Sciatic nerve (tissue), 2 donors: ENCODE measurements at places on chromosomes 16 and 17.

DNA sequence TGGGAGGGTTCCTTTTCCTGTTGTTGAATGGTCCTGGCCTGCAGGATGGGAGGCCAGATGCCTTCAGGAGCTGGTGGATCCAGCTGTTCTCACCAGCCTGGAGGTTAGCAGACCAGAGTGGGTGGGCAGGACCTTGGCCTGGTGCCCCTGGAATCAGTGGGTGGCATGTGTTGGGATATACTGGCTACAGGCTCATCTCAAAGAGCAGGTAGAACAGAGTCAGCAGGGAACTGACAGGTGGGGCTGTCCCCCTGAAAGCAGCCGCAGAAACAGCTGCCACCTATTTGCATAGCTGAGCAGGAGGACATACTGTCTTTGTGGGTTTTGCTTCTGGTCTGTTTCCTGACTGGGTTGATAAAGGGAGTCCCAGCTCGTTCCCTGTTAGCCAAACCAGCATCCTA is 144.1 kb downstream of the RAB11FIP4 start:
- no peak for DNase-seq

DNA sequence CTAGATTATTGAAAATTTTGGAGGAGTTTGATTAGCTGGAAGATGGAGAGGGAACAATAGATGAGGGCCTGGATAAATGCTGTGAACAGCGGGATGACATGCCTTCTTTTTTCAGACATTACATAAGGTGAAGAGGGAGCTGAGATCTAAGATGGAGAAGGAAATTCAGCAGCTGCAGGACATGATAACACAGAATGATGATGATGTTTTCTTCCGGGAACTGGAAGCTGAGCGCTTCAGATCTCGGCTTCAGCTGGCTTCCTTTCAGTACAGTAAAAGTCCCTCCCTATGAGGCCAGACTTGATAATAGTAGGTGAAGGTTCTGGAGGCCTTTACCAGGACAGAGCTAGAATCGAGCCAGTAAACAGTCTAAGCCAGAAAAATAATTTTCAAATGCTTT is 30.7 kb downstream of the CEP95 start:
- DNase-seq = no peak

DNA sequence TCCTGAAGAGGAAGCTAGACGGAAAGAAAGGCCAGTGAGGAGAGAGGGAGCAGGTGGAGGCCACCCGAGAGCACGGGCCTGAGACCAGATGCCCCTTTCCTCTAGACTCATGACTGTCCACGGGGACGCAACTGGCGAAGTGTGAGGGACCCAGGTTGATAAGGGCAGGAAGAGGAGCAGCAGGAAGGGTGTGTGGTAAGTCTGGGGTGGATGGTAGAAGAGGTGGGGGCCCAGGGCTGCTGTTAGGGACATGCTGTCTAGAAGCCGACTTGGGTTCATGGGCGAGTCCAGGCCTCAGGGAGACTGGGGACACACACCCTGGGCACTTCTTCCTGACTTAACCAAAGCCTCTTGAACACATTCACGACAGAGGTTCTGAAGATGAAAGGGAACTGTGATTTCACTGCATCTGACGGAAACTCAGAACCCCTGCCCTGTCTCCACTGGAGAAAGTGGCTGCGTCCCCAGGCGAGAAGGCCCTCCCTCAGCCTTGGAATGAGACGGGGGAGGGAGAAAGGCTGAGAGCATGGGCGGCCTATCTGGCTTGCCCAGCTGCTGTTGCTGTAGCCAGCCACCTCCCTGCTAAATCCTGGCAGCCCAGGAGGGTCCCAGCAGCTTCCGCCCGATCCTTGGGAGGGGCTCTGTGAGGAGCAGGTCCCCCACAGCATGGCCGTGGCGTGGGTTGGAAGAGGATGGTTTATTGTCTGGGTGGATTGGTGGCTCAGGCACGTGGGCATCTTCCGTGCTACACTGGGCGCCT is 6.0 kb downstream of the HIC1 start:
- DNase-seq = no peak

DNA sequence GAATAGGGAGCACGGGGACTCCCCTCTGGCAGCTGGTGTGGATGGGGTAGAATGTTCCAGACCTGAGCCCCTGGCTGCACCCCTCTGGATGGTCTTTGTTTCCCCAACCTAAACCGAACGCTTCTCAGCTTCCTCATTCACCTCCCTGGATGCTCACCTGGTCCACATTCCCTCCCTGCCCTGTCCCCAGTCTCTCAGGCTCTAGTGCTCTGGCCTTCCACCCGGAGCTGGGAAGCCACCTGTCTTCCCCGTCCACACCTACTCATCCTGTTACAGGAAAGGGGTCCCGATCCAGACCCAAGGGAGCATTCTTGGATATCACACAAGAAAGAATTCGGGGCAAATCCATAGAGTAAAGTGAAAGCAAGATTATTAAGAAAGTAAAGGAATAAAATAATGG is 73.5 kb downstream of the CYLD start:
- DNase-seq = no peak

GRCh38 chr16:66335704-66336329 is 30.7 kb upstream of the CDH5 start:
- DNase-seq = peak; percentile 80

DNA sequence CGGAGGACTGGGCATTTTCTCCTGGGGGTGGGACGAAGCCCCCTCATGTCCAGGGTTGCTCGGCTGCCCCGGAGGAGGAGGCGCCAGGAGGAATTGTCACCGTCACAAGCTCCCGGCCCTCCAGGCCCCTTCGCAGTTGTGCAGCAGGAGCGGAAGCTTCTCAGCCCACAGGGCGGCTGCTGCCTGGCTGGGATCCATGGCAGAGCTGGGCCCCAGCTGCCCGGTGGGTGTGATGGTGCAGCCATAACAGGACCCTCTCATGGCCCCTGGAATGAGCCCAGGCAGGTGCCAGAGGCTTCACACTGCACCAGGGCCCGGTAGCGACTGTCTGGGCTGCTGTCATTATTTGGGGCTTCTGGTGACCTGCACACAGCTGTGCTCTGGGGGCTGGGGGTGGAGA is 54.9 kb upstream of the GNG13 start:
- DNase-seq = no peak

- no peak for DNase-seq
Measured at GRCh38 chr16:88711750-88712340, 5.5 kb downstream of the CTU2 start.

DNA sequence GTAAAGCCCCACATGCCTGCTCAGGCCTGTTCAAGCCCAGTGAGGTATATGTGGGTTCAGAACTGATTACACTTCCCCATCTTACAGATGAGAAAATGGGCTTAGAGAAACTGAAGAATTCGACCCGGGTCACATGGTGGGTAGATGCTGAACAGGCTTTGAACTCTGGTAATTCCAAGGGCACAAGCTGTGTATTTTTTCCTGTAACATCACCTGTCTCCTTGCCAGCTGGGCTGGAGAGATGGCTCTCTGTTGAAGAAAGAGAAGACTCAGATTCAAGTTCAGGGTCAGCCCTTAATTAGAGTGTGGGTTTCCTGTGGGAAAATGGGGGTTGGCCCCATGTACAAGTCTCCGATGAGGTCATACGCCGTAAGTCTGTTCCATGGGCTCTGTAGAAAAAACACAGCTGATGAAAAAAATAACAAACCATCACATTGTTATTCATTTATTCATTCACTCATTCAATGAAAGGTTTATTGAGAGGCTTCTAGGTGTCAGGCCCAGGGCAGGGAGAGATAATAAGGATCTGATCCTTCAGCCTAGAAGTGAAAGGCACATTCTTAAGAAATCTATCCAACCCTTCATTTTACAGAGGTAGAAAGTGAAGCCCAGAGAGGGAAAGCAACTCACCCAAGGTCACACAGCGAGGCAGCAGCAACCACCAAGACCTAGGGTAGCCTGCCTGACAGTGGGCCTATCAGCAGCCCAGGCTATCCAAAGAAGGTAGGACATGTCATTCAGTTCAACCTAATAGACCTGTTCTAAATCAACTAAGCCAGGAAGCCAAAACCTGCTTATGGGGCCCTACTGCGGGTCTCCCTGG is 482.8 kb downstream of the SOX9 start:
- DNase-seq = no peak

DNA sequence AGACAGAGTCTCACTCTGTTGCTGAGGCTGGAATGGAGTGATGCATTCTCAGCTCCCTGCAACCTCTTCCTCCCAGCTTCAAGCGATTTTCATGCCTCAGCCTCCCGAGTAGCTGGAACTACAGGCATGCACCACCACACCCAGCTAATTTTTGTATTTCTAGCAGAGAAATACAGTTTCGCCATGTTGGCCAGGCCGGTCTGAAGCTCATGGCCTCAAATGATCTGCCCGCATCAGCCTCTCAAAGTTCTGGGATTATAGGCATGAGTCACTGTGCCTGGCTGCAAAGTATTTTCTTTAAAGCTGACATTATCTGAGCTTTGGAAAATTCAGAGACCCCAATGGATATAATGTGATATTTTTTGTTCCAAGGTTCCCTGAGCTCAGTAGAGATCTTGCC is 31.1 kb upstream of the SLC6A2 start:
- DNase-seq = no peak

GRCh38 chr17:29021226-29021625 is 15.4 kb upstream of the SEZ6 start:
- DNase-seq = no peak

- no peak for DNase-seq
Measured at GRCh38 chr16:83933885-83934683, 19.0 kb upstream of the OSGIN1 start.

- DNase-seq = no peak
Measured at GRCh38 chr17:2085648-2085949, 30.7 kb downstream of the HIC1 start.

DNA sequence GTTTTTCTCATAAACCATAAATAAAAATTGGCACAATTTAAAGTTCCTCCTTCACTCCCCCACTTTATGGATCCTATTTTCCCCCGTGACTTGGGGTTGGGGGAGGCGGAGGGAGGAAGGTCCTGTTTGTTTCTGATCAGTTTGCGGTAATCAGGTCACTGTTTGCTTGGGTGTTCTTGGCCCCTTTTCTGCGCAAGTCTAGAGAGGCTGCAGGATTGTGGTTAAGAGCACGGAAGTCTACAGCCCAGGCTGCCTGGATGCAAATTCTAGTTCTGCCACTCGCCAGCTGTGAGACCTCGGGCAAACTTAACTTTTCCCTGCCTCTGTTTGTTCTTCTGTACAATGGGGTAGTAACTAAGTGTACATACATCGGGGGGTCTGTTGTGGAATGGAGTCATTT is 12.1 kb downstream of the ATP2C2 start:
- DNase-seq = no peak

- DNase-seq = no peak
Measured at GRCh38 chr17:55086635-55087058, 118.1 kb downstream of the STXBP4 start.

GRCh38 chr17:48241131-48241591 is 133.6 kb downstream of the SNX11 start:
- DNase-seq = no peak

DNA sequence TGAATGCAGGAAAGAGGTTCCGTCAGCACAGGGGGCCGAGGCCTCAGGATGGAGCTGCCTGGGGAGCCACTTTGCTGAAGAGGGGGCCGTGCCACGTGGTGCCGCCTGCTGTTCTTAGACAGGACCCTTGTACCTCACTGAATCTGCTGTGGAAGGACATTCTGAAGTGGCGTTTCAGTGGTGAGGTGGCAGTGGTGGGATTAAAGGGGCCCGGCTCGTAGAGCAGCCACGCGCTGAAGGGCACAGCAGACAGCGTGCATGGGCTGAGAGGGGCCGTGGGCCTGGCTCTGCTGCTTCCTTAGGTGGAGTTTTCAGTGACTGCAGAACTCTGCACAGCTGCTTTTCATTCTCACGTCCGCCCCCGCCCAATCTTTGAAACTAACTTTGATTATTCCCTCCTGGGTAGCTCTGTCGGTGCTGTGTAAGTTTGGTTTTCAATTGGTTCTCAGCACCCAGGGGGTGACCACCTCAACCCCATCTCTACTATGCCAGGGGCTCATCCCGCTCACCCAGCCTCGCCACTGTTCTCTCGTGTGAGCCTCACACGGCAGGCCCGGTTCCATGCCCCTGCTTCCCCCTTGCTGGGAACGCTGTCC is 70.3 kb downstream of the SEC14L1 start:
- DNase-seq = peak; percentile 48

DNA sequence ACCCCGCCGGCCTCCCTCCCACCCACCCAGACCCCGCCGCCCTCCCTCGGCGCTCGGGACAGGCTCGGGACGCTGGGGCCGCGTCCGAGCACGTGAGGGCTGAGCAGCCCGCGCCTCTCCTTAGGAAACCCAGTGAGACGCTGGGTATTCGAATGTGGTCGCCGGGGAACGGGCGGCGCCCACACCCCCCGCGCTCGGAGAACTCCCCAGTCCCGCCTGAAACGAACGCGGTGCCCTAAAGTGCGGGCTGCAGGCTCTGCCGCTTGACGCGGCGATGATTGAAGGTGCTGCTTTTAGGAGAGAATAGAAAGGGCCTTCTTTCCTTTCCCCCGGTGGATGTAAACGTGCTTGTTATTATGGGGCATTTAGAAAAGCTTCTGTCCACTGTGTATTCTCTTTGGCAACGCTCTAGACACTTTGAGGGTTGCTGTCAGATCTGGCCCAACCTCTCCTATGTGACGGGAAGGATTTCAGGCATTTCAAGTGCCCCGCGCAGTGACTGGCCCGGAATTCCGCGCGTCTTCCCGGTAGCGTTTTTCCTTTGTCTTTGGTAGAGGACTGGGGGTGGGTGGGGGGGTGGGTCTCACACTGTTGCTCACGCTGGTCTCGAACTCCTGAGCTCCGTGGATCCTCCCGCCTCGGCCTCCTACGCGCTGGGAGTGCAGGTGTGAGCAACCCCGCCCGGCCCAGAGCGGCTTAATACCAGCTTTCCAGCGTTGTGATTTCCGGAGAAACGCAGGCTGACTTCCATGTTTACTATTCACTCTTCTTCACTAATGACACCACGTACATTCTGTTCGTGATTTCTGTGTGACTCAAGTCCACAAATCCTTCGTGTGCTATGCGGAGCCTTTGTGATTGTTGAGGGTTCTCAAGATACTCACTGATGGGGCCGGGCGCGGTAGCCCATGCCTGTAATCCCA is 21.8 kb upstream of the FOXK2 start:
- no peak for DNase-seq

DNA sequence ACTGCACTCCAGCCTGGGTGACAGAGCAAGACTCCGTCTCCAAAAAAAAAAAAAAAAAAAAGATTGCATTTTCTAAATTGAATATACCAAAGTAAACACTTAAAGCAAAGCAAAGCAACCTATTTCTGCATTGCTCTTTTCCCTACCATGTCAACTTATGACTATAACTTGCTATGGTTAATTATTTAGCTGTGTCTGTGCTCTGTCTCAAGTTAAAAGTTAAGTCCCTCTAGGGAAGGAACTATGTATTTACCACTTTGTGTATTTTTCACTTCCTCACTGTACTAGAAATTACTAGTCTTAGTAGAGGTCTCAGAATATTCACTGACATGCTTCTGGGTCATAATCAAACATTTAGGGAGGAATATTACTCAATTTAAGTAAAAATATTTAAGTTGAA is 711.7 kb upstream of the SOX9 start:
- no peak for DNase-seq

- DNase-seq = peak; percentile 80
Measured at GRCh38 chr17:48804936-48805411, 12.1 kb downstream of the TTLL6 start.

GRCh38 chr17:80233202-80233601 is 13.0 kb downstream of the SLC26A11 start:
- DNase-seq = no peak

DNA sequence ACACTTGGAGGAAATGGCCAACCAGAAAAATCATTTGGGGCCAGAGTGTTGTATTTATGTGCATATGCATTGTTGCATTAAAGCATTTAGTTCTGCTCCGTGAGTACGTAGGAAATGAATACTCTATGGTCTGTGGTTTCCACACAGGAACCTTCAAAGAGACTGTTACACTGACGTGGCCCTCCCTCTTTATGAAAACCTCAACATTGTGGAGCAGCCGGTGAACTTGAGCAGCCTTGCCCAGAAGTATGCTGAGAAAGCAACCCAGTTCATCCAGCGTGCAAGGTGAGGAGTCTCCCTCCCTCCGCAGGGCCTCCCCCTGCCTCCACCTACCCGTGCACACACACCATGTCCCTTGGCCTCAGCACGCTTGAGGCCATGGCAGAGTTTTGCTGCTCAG is 65.2 kb downstream of the ARSG start:
- no peak for DNase-seq
